Activated CD8-positive, alpha-beta T cell treated with anti-CD3 and anti-CD28 coated beads for 36 hours (primary cell): ENCODE measurements at places on chromosomes 5 and 9. TPM values are rescaled to one million over a fixed set of nuclear protein-coding genes. Genes with fewer than 3 reads are reported as not detected.

The HACD4 gene
- total RNA-seq, result 4.0 TPM

The NAIP gene
- 4.9 TPM for total RNA-seq

The PKD2L2 gene
- total RNA-seq, result not detected

The NR5A1 gene
- total RNA-seq, result not detected
